Activated CD4-positive, alpha-beta T cell treated with anti-CD3 and anti-CD28 coated beads, Interleukin-2, amount 50 U/mL, for 48 hours (primary cell): ENCODE measurements at places on chromosomes 12 and 14.

DNA sequence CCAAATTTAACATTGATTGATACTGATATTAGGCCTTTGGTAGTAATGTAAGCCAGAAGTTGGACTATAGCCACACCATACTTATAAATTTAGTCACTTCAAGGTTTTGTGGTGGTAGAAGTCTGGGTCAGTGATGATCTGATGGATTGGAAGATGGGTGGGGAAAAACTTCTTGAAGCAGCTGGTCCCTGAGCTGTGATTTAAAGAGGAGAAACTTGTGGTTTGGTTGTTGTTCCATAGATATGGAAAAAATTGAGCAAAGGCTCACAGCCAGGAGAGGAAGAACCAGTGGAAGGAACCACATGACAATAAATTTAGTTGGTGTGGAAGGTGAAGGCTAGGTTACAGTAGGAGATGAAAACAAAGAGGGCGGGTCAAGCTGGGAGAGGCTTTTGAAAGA lies 26.1 kb downstream of the PTHLH start:
- DNase-seq = no peak

GRCh38 chr12:29710104-29710503 lies 73.6 kb downstream of the TMTC1 start:
- no peak for DNase-seq

GRCh38 chr12:12560587-12561370 lies 1.9 kb downstream of the DUSP16 start:
- DNase-seq = peak; percentile 48

- DNase-seq = no peak
Measured at GRCh38 chr14:28407996-28408395, 358.6 kb upstream of the FOXG1 start.

DNA sequence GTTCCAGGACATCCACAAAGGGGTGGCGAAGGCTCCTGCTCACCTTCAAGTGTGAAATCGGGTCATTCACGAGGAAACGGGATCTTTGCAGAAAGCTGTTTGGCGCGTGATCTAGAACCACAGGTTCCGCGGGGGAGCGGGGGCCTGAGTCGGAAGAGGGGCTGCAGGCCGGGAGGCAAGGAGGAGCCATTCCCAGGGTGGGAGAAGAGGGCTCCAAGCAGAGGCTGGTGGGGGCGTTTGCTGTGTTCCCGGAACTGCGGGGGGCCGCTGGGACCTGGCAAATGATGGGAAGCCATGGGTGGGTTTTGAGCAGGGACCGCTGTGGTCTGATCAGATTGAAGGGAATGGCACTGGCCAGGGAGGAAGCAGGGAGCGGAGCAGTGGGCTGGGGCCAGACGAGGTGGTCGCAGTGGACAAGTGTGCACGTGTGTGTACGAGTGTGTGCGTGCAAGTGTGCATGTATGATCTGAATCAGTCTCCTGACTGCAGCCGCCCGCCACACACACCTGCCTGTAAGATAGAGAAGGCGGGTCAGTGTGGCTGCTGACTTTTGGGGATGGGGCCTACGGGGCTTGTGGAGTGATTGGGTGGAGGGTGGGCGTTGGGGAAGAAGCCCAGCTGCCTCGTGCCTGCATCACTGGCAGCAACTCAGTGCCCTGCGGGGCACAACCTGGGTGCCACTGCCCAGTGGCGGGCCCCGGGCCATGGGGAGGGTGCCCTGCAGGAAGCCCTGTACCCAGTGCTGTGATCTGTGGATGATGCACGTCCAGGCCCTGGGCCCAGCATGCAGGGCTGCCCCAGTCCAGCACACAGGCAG lies 141.9 kb downstream of the KIF26A start:
- no peak for DNase-seq

GRCh38 chr14:73662487-73662943 lies 17.7 kb downstream of the DNAL1 start:
- DNase-seq = no peak
